Nephron progenitor cell (in vitro differentiated cells): ENCODE measurements at places on chromosomes 4 and X.

DNA sequence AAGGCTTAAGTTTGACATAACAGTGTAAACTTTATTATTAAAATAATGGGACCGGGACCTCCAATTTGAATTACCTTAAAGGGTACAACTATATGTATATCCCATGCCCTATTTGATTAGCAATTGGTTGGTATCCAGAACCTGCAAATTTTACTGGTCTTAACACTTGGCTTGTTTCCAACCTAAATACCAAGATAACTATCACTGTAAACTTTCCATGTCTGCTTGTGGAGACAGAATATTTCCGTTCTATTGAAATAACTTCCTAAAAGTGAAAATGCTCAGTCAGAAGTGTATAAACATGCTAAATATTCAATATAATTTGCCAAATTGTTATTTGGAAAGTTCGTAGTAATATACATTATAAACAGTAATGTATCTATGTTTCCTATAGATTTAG is 154.0 kb downstream of the TMEM47 start:
- DNase-seq = no peak

GRCh38 chr4:175308236-175308635 is 390.1 kb downstream of the ADAM29 start:
- DNase-seq = no peak

DNA sequence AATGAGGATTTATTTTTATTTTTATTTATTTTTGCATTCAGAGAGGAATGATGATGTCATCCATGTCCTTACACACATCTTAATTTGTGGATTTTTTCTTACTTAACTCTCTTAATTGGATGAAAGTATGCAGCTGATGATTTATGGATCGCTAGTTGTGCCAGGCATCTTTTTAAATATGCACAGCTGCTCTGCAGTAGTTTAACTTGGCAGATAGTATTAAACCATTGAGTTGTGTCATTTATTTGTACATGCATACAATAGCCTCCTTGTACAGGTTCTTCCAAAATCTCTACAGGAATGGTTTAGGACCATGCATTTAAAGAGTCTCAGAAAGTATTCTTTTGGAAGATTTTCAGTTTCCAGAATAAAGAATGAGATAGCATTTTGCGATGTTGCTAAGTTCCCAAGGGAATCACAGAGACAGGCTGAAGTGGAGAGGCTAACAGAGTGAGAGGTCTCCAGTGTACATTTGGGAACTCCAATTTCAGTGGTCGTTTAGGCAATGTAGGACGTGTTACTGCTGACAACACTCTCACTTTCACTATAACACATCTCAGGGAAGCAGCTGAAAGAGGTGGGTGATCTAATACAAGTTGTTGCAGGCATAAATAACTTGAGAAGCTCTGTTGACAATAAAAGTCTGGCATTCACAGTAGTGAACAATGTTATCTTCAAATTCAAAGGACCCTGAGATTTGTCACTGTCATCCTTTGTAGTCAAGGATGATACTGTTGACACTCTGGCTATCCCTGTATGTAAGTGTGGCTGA is 49.9 kb upstream of the SCRG1 start:
- no peak for DNase-seq

GRCh38 chr4:147138171-147138570 is 192.5 kb upstream of the TTC29 start:
- DNase-seq = no peak

DNA sequence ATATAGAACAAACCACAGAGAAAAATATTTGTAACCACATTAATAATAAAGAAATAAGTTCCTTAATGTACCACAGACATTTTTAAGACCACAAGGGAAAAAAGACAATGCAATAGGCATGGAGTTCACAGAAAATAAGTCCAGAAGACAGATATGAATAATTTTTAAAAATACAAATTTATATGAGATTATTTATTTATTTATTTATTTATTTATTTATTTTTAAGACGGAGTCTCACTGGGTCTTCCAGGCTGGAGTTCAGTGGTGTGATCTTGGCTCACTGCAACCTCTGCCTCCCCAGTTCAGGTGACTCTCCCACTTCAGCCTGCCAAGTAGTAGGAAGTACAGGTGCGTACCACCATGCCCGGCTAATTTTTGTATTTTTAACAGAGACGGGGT is 53.7 kb downstream of the THAP9 start:
- DNase-seq = no peak

DNA sequence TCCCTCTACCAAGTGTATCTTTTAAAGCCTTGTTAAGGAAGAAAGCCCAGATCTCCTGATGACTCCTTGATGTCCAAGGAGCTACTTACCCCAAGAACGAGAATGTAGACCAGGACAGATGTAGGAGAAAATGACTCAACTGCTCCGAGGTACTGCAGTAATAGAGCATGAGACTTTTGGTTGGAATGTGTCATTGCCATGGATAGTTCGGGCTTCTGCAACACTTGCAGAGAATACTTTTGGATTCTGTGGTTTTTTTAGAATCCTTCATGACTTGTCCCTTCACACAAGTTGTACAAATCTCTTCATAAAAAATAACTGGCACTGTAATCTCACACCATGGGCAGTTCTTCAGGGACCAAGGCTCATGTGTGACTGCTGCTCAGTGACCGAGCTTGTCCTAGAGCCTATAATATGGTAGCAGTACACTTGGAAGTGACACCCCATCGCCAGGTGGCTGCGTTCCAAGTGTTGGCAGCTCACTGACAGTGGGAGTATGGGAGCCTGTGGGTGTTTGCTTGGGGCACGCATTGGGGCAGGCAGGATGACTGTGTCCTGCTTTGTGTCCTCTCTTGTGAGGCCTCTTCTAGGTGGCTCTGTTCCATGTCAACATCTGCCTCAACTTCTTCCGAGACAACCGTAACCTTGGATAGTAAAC is 87.9 kb upstream of the WDR1 start:
- no peak for DNase-seq

- DNase-seq = no peak
Observed at GRCh38 chr4:36173905-36174304, 70.4 kb downstream of the ARAP2 start.

DNA sequence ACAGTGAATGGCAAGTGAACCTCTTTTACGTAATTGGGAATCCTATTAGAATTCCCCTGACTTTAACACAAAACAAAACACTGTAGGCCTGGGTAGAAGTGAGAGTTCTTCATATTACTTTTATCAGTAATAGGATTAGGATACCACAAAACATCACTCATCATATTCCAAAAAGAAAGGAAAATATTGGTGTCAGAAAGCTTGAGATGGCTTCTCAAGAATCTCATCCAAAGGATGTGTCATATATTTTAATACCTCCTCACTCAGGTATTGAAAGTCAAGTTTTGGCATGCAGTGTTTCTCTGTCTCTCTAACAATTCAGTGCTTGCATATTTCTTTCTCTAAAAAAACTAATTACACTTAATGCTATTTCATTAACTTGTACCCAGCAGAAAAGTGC is 173.2 kb downstream of the PDGFC start:
- DNase-seq = no peak

DNA sequence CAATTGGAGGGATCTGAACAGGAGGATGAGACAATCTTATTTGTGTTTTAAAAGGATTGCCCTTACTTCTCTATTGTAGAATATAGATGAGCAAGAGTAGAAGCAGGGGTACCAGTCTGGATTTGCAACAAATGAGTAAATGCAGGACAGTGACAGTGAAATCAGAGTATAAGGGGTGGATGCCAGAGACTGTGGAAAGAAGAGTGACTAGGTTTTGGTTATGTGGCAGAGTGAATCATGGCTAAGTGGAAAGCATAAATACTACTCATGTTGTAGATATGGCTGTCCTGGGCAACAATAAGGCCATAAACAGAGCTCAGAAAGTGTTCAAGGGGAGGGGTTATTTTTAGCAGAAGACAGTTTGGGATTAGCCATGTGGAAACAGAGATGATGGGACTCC is 6.0 kb upstream of the VSIG4 start:
- DNase-seq = no peak

- DNase-seq = no peak
Observed at GRCh38 chr4:184143770-184144564, 73.7 kb downstream of the ENPP6 start.
